DMS79 (cell line): ENCODE measurements at places on chromosomes 1 and 21.

DNA sequence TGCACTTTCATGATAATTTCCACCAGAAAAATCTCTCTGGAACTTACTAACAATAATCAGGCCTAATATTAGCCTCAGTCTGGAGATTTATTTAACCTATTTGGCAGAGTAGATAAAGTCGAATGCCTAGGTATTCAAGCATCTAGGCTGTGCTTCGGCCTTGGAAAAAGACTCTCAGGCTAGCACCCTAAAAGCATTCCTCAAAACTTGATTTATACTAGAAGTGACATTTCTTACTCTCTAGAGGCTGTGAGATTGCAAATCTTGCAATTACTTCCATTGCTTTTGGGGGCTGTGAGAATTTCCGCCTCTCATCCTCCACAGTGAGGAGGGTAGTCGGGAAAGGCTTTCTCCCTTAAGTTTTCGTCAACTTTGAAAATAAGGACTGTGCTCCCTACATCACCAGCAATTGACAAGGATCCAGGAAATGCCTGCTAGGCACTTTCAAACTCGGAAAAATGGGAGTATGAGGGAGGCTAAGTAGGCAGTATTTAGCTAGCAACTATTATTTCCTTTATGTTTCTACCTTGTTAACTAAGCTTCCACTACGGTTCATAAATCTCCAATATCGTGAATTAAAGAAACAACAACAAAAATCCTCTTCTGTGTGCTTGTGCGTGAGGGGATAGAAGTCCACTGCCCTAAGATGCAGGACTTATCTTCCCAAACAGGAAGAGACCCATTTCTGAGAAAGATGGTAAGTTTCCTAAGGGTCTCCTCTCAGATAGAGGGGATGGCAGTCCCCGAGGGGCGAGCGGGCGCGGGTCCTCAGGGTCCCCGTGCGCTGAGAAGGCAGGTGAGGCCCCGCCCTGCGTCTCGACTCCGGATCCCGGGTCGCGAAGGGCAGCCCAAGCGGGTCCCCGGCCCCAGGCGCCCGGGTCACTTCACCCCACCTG lies 1.1 kb upstream of the LMO4 start:
- no peak for DNase-seq

GRCh38 chr1:106277786-106278185 lies 778.7 kb upstream of the PRMT6 start:
- DNase-seq = no peak

DNA sequence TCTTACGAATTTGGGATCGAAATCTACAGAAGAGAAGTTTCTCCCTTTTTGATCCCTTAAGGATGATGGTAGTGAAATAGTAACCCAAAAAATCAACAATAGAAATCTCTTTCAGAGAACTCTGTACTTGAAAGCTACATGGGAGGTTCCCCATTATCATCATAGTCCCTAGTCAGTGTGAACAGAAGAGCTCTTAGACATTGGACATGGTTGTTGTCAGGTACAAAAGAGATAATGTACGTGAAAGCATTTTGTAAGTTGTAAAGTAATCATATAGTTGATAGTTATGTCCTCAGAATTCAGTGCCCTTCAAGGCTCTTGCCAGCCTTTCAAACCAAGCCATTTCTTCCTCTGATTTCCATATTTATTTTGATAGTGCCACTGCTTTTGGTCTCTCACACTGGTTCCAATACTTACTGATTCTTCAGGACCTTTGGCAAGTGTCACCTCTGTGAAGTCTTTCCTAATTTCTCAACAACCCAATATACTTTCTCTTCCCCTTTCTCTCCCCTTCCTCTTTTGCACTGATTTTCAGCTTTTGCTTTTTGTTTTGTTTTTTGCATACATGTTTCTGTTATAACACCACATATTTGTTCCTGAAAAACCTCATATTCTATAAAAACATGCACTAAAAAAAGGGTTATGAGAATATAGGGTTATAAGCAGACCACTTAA lies 22.4 kb downstream of the VPS45 start:
- no peak for DNase-seq

- peak; percentile 71 for DNase-seq
Measured at GRCh38 chr1:237043846-237044636, 2.1 kb downstream of the RYR2 start.

GRCh38 chr1:43946236-43947060 lies at the start of gene IPO13:
Gene IPO13 (plus strand): TSS chr1:43946950. CDS start chr1:43947601, 651 bp downstream.
- DNase-seq = peak; percentile 91

DNA sequence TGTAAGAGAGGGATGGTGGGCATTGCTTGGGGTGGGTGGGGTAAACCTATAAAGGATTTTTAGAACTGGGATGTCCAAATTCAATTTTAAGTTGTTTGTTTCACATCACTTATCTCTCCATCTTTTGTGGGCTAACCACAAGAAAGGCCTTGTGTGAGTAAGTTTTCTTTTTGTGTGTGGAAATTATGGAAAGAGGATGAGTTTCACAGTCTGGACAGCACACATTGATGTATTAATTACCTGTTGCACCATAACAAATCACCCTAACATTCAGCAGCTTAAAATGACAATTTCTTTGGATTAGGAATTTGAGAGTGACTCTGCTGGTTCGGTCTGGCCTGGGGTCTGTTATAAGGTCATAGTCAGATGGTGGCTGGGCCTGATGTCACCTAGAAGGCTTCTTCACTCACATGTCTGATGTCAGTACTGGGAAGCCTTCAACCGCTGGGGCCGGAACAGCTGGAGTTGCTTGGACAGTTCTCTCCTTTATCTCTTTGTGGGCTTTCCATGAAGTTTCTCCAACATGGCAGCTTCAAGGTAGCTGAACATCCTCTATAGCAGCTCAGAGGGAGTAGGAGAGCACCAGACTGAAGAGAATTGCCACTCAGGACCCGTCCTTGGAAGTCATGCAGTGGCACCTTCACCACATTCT lies 2.0 kb upstream of the COL9A2 start:
- DNase-seq = no peak

DNA sequence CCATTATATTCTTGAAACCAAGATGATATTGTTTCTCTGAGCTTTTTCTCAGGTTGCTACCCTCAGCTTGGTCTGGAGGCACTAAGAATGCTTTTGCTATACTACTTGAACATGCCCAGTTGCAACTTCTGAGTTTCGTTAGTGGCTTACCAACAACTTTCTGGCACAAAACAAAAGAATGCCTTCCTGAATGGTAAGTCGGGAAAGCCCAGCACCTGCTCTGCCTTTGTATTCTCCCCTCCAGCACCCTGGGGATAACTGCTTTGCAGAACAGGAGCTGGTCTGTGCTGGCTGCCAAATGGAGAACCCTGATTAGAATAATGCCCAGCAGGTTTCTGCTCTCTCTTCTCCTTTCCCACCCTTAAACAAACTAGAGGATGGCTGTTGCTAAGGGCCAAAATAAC lies 149.3 kb downstream of the TGFB2 start:
- DNase-seq = no peak

DNA sequence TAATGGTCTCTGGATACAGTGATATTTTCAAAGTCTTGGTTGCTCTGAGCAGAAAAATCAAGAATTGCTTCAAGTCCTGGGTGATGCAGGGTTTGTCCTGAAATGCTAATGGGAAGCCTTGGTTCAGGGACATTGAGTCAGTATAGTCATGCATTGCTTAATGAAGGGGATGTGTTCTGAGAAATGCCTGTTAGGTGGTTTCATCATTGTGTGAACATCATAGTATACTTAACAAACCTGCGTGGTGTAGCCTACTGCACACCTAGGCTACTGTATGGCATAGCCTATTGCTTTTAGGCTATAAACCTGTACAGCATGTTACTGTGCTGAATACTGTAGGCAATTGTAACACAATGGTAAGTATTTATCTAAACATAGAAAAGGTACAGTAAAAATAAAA lies 36.4 kb downstream of the TBCE start:
- DNase-seq = no peak

DNA sequence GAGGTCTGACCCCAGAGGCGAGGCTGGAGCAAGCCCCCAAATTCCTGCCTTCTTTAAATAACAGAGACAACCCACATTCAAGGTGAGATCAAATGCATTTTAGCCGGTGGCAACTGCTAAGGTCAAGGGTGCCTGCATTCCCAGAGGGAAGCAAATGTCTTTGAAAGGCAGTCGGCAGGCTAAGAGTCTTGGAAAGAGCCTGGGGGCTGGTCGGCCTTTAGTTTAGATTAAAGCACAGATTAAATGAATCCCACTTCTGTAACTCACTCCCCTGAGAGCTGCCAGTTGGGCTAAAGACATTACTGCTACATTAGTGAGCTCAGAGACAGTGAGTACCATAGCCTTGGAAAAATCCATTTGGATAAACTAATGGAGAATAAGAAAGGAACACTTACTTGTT lies 59.2 kb downstream of the HTR6 start:
- DNase-seq = no peak

DNA sequence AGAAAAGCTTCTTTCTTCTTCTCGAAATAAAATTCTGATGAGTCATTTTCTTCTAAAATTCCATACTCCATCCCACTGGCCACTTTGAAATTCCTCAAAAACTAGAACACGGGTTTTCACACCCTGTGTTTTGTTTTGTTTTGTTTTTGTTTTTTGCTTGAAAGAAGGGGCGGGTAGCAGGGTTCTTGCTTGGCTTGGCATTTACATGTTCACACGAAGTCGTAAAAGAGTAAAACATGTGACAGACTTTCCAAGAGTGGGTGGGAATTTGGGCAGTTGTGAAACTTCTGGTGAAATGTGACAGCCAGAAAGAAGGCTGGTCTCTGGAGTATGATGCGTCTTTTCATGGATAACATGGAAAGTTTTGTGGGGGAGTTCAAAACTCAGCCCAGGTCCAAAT lies 47.1 kb upstream of the FMN2 start:
- no peak for DNase-seq

DNA sequence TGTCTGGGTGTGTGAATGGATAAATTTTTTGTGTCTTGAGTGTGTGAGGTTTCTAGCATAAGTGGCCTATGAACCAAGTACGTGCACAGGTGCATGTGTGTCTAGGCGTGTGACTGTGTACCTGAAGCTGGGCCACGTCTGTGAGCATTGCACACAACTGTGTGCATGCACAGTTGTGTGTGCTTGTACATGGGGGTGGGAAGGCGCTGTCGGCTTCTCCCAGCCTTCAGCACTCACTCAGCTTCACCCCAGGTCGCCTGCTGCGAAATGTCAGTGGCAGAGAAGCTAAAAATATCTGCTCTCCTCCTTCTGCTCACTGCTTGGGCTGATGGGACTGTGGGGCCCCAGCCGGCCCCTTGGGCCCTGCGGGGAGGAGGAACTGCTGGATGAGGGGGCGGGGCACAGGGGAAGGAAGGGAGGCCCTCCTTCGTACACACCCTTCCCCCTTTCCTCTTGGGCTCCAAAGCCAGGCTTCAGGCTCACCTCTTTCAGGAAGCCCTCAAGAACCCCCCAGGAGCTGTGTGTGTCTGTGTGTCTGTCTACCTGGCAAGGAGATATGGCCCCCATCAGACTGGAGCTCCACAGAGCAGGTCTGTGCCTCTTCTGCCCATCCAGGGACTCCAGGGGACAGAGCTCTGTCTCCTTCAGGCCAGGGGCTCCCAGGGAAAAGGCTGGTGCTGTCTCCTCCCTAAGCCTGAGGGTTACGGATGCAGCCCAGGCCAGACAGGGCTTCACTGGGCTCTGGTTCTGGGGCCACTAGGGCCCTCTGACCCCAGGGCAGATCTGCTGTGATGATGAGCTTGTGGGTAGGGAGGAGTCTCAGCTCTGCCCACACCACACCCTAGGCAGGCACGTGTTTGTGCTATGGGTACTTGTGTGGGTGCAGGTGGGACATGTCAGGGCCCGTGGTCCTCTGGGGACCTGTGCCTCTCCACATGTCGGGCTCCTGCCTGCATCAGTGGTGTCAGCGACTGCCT lies 35.6 kb upstream of the WASF2 start:
- no peak for DNase-seq

DNA sequence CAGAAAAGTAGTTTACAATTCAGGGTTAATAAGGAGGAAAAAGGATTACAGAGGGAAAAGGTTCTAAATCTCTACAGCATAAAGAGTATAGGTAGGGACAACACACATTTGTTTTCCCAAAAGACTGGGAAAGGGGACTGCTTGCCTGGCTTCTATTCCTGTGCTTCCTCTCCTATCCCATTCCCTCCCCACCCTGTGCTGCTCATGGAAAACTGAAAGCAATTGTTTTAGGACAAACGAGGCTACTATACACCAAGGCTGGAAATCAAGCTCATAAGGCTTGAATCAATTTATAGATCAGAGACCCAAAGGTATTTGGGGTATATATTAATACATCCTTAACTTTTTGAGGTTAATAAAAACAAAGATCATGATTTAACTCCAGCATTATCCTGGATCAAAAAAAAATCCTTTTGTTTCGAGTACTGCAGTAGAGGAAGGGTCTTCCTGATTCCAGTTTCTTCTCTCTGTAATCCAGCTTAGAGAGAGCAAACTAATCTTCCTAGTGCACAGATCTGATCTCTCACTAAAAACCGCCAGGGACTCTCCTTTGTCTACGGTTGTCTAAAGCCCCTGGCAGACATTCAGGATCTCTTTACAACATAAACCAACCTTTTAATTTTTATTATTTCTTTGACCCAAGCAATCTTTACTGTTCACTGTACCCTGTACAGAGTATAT lies 37.4 kb upstream of the A3GALT2 start:
- no peak for DNase-seq

DNA sequence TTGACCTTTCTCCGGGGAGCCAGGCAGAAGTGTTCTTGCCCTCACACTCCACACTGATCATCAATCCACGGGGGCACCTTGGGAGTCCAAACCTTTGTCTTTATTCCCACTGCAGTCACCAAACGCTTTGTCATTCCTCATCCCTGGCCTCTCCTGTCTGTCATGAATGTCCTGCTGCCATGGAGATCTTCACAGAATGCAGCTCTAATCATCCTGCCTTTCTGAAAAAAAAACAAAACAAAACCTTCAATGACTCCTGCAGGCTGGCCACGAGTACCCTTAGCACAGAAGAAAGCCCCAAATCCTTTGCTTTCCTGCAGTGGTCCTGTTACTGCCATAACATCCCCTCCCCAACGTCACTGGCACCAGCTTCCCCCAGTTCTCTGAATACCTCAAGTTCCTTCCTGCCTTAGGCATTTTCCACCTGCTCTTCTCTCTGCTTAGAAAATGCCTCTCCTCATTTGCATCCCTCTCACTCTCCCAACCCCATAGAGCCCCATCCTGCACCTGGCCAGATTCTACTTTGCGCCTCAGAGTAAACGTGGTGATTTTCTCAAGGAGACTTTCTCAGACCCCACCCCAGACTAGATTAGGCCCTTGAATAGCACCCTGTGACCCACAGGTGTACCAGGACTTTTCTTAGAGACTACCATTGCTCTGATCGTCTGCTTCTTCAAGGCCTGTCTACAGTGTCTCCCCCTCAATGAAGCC lies 131.2 kb downstream of the AK5 start:
- no peak for DNase-seq
